NCI-H2171 treated with DMSO at 0.1 percent for 48 hours (cell line): ENCODE measurements at places on chromosomes 7 and 10.

GRCh38 chr10:60006062-60006461, 99.7 kb upstream of the CCDC6 start:
- no peak for DNase-seq

GRCh38 chr7:13979671-13980435, 9.6 kb downstream of the ETV1 start:
- DNase-seq, result no peak

DNA sequence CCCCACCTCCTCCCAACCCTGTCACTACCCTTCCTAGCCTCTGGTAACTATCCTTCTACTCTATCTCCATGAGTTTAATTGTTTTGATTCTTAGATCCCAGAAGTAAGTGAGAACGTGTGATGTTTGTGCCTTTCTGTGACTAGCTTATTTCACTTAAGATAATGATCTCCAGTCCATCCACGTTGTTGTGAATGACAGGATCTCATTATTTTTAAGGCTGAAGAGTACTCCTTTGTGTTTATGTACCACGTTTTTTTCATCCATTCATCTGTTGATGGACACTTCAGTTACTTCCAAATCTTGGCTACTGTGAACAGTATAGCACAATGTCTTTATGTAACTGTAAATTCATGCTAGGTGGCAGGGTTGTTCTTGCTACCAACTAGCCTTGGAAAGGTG, 461.6 kb downstream of the PLXDC2 start:
- no peak for DNase-seq

- DNase-seq, result no peak
Measured at GRCh38 chr7:79359827-79360226, 93.6 kb downstream of the MAGI2 start.

DNA sequence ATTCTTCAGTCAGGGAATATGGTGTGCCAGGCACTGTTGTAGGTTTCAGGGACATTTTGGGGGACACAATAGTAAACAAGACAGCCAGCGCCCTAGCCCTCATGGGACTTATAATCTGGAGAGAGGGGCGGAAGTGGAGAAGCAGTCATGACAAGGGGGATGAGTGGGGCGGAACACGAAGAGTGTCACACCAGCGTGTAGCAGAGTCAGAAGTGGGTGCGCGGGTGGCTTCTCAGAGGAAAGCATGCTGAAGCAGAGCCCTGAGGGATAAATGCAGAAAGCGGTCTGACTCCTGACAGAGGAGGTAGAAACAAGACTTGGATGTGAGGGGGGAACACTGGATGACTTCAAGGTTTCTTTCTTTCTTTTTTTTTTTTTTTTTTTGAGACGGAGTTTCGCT, 160.3 kb upstream of the LYZL2 start:
- DNase-seq, result no peak

- no peak for DNase-seq
Measured at GRCh38 chr7:123995617-123996326, 37.1 kb downstream of the TMEM229A start.

DNA sequence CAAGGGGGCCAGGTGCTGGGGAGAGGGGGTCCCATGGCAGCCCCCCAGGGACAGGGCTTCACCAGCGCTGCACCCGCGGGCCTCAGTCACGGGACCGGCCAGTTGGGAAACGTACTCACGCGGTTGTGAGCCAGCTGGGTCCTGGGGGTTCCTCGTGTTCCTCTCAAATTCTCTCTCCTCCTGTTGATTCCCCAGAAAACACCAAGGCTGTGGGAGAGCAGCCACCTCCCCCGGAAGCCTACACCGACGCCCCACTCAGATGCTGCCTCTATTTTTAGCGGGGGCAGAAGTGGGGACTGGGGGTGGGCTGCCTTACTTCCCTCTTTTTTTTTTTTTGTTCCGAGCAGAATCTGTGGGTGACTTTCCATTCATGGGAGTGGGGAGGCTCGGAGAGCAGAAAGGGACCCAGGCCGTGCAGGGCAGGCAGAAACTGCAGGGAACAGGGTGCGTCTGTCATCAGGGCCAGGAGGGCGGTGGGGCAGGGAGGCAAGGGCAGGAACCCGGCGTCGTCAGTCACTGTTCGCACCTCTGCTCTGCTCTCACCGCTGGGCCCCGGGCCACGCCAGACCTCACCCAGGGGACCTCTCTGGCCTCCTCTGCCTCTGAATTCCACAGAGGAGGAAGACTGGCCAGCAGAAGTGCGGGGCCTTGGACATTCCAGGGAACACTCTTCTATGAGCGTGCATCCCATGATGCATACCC, 63.1 kb downstream of the CARD11 start:
- DNase-seq, result no peak

DNA sequence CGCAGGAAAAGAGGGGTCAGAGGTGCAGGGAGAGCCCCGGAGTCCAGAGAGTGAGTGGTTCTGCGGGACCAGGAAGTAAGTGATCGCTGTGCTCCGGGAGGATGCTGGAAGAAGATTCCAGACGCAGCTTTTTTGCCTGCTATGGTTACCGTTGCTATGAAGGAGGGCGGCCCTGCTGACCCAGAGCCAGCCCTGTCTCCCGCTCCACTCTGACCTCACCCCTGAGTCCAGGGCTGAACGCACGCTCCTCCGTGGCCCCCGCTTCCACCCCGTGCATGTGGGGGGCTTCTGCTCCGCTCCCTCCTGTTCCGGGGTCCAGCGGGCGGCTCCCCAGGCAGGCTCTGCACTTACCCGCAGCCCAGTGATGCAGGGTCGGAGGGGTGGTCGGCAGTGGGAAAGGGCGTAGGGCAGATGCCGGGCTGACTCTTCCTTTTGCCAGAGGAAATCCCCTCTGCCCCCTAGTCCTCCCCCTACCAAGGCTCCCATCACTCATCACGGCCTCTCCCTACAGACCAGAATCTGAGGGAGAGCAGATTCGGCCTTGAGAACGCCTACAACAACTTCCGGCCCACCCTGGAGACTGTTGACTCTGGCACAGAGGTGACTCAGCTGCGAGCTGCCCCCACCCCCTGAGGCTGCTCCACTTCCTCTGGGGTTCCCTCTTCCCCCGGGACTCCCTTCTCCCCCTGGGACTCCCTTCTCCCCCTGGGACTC, 2.7 kb upstream of the MUC17 start:
- peak; percentile 39 for DNase-seq

DNA sequence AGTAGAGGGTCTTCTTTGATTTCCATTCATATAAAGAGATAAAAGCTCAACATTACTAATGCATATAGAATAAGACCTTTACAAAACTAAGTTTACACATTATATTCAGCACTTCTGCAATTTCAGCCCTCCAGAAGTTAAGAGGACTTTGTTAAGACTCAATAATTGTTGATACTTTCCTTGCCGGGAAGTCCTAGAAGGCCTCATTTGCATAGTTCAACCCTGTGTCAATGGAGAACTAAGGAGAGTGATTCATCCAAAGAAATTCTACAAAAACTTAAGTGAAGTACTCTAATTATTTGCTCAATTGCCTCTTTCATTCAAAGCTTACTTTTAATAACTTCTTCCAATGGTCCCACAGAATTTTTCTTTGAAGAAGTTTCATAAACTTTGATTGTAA, 1060.3 kb upstream of the CELF2 start:
- no peak for DNase-seq

- no peak for DNase-seq
Measured at GRCh38 chr10:126235091-126235978, 152.9 kb downstream of the ADAM12 start.

DNA sequence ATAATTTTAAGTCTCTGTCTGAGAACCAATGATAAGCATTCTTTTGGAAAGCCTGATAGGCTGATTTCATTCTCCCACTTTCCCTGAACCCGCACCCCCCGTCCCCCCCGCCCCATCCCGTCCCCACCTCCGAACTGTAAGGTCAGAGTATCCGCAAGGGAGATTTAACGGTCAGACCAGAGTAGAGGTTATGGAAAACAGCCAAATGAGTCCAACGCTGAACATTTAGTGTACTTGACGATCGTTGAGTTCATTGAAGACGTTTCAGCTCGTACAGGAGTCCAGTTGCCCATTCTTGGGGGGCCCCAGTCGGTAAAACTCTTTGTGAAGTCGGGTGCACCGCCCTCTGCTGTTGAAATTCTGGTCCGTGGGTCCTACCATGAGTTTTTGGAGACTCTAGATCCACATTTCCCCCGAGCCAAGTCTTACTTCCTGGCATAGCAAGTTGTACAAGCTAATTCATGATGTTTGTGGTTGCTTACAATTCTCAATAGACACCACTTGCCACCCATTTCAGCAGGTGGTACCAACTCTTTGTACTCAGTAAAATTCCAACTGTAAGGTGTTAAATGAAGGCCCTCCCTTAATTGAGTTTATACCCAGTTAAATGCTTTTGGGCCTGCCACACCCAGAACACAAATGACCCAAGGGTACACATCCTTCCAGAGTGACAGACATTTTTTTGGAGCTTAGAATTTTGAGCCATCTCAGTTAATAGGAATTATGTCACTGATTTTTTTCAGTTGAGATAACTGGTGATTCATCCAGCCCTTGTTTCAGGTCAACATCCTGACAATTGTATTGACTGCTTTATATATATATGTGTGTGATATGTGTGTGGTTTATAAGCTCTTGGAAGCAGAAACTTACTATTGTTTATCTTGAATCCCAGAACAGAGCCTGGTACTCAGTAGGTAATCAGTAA, 1.2 kb downstream of the MARCHF5 start:
- peak; percentile 1 for DNase-seq

DNA sequence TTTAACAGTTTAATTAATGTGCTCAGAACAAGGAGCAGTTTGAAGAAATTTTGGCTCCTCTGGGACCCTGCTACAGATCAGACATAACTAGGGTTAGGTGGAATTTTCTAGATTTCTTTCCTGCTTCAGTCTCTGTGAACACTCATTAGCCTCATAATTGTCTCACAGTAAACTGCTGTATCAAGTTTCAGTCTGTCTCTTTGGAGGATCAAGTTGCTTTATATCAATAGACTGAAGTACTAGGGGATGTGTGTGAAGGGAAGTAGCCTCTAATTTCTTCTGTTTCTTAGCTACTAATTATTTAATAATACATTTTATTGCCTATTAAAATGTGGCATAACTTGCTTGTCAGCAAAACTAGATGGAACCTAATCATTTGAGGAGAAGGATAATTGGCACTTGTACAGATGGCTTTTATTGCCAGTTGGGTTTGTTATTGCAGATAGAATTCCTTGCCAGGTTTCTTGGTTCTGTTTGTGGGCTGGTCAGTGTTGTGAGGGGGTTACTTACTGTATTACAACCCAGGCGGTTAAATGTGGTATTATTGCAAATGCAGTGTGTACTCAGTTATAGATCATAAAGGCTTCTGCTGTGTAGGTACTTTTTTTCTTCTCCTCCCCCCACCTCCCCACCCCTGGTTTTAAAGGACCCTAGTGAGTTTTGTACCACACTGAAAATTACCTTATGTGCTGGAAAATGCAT, 758.0 kb downstream of the AUTS2 start:
- DNase-seq, result peak; percentile 97

DNA sequence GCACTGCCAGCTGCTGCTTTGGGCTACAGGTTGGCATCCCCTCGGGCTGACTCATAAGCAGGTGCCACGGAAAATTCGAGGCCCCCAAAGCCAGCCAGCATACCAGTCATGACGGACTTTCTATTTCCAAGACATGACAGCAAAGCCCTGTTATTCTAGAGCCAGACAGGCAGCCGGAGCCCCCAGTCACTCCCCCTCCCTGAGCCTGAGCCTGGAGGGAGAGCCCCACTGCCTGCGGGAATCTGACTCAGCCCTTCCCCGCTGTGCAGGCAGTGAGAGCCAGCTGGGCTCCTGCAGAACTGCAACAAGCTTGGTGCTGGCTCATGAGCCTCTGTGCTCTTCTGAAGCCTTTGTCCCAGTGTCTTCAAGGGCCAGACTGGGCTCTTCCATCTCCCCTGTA, 15.8 kb downstream of the BTBD16 start:
- DNase-seq, result peak; percentile 70

GRCh38 chr7:142319970-142320369, 62.1 kb upstream of the PRSS58 start:
- DNase-seq, result peak; percentile 39

- DNase-seq, result no peak
Measured at GRCh38 chr10:10589540-10590303, 427.9 kb upstream of the CELF2 start.

DNA sequence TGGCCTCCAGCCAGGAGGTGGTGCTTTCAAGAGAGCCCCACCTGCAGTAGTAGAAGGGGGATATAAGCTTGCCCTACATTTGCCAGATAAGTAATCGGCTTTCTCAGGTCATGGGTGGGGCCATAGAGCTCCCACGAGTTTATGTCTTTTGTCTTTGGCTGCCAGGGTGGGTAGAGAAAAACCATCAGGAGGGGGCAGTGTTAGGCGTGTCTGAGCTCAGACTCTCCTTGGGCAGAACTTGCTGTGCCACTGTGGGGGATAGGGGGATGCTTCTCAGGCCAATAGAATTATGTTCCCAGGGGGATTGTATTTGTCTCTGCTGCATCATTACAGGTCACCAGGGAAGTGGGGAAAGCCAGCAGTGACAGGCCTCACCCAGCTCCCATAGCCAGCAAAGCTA, 12.3 kb upstream of the MRPS33 start:
- no peak for DNase-seq

GRCh38 chr10:80131499-80131901, 1.0 kb upstream of the PLAC9 start:
- no peak for DNase-seq

DNA sequence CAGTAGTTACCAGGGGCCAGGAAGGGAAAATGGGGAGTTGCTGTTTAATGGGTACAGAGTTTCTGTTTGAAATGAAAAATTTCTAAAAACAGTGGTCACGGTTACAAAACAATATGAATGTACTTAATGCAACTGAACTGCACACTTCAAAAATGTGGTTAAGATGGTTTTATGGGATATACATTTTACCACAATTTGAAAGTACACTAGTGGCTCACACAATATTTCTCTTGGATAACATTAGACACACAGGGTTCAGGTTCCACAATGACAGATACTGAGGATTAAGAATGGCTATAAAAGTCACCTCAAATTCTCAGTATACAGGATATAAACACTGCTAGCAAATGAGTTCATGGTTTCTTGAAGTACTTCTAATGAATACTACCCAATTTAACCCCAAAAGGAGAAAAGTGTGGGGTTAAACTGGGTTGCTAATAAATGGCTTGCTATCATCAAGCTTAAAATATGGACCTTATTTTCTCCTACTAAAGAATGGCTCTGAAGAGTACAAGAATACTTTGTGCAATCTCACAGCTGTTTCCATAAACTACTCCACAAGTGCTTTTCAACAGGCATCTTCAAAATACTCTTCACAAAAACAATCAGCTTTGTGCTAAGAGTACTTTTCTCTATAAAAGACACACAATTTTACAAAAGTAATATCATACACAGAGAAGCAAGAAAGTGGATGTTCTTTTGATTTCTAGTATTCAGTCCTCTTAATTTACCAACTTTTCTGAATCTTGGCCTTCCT, 92.9 kb downstream of the SRPK2 start:
- DNase-seq, result no peak

GRCh38 chr7:75867390-75867717, 11.5 kb upstream of the RHBDD2 start:
- DNase-seq, result no peak

- DNase-seq, result no peak
Measured at GRCh38 chr10:63227207-63227895, 94.2 kb downstream of the NRBF2 start.

DNA sequence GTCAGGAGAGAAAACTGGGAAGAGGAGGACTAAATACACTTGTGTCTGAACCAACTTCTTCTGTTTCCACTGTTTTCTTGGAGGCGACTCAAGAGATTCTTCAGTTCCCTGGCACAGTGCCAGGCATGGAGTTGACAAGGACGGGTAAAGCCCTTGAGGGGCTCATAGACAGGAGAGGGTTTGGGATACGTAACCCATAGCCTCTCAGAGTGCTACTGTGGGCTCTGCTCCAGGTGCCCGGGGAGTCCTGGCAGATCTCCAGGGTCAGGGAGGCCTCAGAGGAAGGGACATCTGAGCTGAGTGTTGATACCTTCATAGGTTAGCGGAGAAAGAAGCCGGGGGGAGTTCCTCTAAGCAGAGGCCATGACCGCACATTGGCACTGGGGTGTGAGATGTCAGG, 42.0 kb downstream of the GALNT17 start:
- DNase-seq, result peak; percentile 62

- DNase-seq, result no peak
Measured at GRCh38 chr10:118161461-118162246, 114.9 kb upstream of the RAB11FIP2 start.
